ENCODE measurements at places on chromosomes 6 and 20.

- DNase-seq, result no peak
Measured at GRCh38 chr20:24108581-24108980, 120.0 kb upstream of the GGTLC1 start.

GRCh38 chr6:136635615-136636014, 85.4 kb upstream of the MAP7 start:
- DNase-seq, result no peak

DNA sequence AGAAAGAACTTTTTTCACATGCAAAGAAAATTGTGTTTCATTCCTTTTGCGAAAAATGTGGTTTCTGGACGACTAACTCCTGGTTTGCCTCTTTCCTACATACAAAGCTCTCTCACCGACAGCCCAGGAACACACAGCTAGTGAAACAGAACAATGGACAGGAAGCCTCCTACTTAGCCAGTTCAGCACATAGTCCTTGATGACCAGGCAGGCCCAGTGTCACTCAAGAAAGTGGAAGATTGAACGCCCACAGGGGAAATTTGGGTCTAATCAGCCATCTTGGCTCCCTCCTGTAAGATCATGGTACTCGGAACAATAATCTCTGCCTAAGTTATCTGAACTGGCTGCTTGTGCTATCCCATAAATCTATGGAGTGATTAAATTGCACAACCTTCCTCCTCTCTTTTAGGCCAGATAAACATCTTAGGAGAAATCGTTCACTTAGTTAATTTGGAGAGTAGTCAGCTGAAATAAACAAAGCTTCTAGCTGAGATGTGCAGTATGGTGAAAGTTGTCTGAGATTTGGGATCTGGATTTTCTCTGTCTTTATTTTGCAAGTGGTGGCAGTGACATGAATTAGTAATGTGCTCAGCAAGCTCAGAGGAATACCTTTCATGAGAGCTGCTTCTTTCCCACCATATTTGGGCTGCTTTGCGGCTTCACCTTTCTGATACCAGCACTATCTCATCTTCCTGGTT, 147.0 kb downstream of the MTFR2 start:
- no peak for DNase-seq

DNA sequence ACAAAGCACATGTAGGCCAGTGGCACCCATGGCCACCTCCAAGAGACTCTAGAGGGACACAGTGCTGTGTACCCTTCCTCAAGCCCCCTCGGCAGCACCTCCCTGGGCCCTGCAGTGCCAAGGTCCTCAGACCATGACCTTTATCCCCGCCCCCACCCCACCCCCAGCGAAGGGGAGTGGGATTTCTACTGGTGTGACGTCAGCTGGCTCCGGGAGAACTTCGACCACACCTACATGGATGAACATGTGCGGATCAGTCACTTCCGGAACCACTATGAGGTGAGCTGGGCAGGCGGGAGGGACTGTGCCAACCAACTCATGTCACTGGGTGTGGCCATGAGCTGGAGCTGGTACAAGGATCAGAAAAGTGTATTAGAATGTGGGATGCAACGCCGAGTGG, 38.0 kb downstream of the TTLL9 start:
- DNase-seq, result no peak

GRCh38 chr6:148790817-148791216, 44.0 kb downstream of the UST start:
- no peak for DNase-seq

- DNase-seq, result peak; percentile 83
Measured at GRCh38 chr20:50663095-50663821, 28.1 kb downstream of the RIPOR3 start.

- DNase-seq, result no peak
Measured at GRCh38 chr6:74939721-74940620, 265.9 kb downstream of the COL12A1 start.

GRCh38 chr6:13710552-13711323, 897 bp downstream of the RANBP9 start:
- peak; percentile 73 for DNase-seq
